ACHN (cell line): ENCODE measurements at places on chromosomes 5 and 9.

GRCh38 chr9:37906312-37907239 lies 2.6 kb upstream of the SLC25A51 start:
- no peak for DNase-seq

DNA sequence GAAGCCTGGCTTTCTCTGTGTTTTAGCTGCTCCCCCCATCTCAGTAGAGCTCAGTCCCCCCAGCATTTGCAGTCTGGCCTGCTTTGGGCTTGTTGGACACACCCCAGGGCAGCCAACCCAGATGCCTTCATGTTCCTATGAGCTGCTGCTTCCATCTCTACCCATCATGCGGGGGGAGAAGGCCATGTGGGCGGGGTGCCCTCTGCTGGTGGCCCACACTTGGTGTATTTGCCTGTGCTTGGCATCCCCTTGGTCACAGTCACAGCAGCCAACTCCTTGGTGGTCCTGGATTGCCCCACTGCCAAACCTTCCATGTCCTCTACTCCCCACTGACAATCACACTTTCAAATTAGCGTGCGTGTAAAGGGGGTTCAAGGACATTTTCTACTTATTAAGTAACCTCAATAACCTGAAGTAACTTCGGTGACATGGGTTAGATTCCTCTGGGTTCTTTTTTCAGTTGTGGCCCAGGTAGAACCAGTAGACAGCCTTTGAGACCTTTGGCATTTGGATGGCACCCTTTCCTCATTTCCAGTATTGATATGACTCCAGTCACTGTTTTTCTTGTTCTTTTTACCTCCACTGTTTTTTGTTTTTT lies 42.8 kb downstream of the SNX30 start:
- DNase-seq, result peak; percentile 70

DNA sequence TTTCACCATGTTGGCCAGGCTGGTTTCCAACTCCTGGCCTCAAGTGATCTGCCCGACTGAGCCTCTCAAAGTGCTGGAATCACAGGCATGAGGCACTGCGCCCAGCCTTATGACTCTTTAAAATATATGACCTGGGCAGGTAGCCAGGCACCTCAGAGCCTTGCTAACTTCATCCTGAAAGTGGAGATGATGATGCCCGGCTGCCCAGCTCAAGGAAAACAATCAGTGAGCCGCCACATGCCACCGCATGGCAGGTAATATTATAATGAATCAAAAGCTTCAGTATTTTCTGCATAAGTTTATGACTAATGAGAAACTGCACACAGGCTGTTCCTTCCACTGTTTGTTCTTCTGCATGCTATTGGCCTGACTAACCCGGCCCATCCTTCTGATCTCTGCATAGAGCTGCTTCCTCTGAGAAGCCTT lies 30.4 kb upstream of the DMRT1 start:
- DNase-seq, result peak; percentile 15

- no peak for DNase-seq
These were observed 102.3 kb upstream of the GRIN3A start for GRCh38 chr9:101840694-101841188.

DNA sequence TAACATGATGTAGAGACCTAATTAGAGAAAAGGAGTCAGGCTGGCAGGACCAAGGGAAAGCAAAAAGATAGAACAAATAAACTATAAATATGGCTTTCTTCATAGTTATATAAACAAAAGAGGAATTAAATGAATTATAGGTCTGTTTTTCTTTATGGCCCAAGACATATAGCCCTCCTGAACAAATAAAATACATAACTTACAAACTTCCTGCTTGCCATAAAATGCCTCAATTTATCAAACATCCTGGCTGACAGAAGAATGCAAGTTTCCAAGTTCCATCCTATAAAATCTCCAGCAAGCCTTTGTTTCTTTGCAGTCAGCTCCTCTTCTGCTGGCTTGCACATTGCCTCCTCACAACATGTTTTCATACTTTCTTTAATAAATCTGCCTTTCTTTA lies 31.3 kb upstream of the IRGM start:
- no peak for DNase-seq

GRCh38 chr9:119523508-119523907 lies 154.3 kb upstream of the BRINP1 start:
- no peak for DNase-seq

DNA sequence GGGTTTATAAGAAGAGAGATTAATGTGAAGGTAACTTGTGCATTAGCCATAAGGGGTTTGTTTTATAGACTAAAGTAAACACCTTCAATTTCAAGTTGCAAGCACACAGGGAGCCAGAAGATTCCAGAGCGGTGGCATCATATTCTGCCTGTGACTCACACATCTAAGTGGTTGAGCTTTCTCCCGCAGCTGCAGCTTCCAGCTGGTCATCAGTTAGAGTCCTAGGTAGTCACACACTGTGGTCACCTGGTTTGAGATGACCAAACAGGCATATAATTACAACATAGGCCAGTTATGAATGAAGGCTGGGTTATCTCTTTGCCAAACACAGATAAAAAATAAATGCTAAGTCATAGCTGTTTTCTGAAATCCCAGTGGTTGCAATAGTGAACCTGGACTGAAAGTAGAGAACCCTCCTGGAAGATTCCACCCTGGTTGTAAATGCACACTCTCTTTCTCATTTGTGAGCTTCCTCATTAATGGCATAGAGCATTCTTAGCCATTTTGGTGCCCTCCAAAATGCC lies 171.3 kb downstream of the GDNF start:
- DNase-seq, result peak; percentile 96

- no peak for DNase-seq
These were observed 430.9 kb downstream of the CHSY3 start for GRCh38 chr5:130335117-130335516.

- DNase-seq, result peak; percentile 38
These were observed 106.2 kb downstream of the CMYA5 start for GRCh38 chr5:79795764-79796398.

GRCh38 chr5:14983666-14984441 lies 112.3 kb upstream of the ANKH start:
- no peak for DNase-seq

DNA sequence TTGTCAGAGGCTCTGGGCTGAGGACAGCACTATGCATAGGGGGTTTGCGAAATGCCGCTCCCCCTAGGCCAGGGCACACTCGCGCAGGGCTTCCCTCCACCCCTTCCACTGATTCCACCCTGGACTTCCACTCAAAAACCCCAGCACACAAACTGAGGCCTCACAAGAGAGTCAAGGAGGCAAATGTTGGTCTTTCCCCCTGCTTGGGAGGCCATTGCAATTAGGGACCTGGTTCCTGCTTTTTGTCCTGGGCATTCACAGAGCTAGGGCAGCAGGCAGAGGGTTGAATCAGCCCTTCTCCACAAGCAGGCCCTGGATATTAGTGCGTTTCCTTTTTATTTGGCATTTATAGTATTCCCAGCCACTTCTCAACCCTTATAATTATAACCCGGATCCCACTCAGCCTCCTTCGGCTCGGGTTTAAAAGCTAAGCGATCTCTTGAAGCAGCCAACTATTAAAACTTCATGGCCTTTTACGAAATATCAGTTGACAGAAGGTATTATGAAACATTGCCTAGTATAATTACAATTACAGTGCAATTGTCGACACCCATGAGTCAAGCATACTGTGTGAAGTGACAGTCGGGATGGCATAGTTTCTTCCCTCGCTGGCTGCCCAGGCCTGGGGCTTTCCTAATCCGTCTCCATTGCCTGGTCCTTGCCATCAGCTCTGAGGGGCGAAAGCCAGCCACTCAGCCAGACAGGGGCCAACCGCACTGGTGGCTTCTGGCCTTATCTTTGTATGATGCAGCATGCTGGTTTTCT lies 285.5 kb upstream of the MAP3K1 start:
- DNase-seq, result no peak

GRCh38 chr9:15927161-15927560 lies 374.3 kb downstream of the CCDC171 start:
- DNase-seq, result no peak

DNA sequence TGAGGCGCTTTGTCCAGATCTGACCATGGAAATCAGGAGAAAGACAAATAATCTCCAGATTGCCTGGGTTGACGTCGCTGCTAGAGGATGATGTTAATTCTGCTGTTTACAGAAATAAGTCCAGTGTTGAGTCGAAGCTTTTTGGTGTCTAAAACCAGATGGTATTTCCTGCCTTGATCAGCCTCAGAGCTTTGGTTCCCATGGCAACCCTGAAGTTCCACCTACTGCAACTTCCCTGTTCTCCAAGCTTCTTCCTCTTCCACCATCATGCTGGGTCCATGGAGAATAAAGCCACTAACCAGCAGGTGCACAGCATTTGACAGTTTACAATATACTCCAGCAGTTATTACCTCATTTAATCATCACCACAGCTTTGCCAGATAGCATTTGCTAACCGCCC lies 18.0 kb upstream of the GABBR2 start:
- no peak for DNase-seq

GRCh38 chr5:142610176-142611001 lies 75.5 kb downstream of the FGF1 start:
- DNase-seq, result no peak

GRCh38 chr9:118331622-118332045 lies 627.4 kb downstream of the TLR4 start:
- peak; percentile 93 for DNase-seq

DNA sequence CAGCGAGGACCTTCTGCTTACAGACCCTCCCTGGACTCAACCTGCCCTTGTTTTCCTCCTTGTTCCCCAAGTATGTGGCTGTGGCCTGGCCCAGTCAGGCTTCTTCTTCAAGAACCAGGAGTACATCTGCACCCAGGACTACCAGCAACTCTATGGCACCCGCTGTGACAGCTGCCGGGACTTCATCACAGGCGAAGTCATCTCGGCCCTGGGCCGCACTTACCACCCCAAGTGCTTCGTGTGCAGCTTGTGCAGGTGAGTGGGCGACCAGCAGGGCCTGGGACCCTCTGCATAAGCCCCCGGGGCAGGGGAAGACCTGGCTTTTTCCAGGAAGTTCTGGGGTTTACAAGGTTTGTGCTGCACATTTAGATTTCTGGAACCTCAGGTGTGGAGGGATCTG lies 56.9 kb downstream of the ABLIM3 start:
- no peak for DNase-seq

DNA sequence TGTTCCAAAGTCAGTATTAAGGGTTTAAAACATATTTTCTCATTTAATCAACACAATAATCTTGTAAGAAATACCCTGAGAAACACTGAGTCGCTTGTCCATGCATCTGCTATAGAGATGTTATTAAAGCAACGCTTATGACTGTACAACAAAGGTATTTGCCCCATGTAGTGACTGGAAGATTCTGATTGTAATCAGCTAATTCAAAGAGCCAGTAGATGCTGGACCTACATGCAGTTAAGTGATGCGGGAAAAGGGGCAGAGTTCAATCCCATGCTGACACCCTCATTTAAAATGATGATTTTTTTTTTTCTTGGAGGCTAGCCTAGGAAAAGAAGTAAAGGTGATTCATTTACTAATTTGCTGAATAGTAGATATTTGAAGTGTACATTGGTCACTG lies 149.3 kb upstream of the MTAP start:
- DNase-seq, result no peak

- DNase-seq, result peak; percentile 57
These were observed 141.5 kb downstream of the GABRG2 start for GRCh38 chr5:162209005-162209605.

GRCh38 chr5:74418261-74418660 lies 222.3 kb downstream of the ENC1 start:
- no peak for DNase-seq

- DNase-seq, result no peak
These were observed at the start of gene SUSD3 for GRCh38 chr9:93058355-93059010. Gene SUSD3 (plus strand): TSS chr9:93058701. CDS start chr9:93058743, 42 bp downstream.

GRCh38 chr5:11851416-11851815 lies 52.8 kb downstream of the CTNND2 start:
- no peak for DNase-seq

GRCh38 chr5:136030252-136030651 lies 1.5 kb downstream of the TGFBI start:
- no peak for DNase-seq

DNA sequence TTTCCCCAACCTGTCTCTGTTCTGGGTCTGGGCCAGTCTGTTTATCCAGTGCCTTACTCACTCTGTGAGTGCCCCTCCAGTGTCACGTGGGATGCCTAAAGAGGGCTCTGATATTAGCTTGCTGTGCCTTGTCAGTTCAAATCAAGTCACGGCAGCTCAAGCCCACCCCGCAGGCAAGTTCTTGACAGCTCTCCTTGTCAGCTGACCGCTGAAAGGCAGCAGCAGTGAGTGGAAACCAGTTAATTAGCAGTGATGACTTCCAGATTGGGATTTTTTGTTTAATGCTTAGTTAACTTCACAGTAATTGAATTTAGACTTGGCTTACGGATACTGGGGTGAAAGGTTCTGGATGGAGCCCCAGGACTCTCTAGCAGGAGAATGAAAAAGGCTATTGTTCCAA lies 210.1 kb downstream of the PSAT1 start:
- DNase-seq, result no peak

DNA sequence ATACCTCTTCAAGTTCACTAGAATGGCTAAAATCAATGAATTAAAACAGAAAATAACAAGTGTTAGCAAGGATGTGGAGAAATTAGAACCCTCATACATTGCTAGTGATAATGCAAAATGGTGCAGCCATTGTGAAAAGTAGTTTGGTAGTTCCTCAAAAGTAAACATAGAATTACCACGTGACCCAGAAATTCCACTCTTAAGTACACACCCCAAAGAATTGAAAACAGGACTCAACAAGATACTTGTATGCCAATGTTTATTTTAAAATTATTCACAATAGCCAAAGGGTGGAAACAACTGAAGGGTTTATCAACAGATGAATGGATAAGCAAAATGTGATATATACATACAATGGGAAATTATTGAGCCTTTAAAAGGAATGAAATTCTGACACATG lies 70.3 kb downstream of the BARX1 start:
- no peak for DNase-seq

- DNase-seq, result no peak
These were observed 27.0 kb downstream of the AQP7 start for GRCh38 chr9:33375238-33375840.

DNA sequence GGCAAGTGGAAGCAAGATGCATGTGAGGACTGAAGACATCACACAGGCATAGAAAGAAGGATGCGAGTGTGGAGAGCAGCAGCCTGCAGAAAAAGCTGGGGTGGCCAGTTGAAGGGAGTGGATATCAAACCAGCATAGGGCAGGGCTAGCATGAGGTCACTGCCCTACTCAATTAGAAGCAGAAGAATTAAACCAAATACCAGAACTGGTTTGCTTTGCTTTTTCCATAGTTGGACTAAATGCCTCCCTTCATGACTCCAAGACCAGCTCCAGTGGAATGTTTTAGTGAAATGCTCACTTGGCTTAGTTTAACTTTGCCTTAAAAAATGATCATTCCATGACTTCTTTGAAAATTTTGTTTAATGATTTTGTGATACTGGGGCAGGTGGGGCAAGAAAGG lies 45.8 kb downstream of the TMEM167A start:
- no peak for DNase-seq

GRCh38 chr5:34655354-34655991 lies 655 bp upstream of the RAI14 start:
- peak; percentile 68 for DNase-seq

DNA sequence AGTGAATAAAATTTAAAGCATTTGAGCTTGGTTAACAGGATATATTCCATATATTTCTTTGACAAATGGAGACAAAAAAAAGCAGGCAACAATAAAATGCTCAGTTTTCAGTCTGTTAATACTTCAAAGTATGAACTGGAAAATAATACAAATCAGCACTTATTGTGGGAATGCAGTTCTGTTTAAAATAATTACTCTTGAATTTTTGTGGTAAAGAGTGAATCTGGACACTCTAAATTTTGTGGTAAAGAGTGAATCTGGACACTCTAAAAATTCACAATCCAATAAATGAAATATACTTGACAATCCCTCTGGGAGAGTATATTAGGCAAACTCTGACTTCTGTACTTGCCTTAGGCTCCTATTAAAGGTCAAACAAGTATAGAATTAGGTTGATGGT lies 141.9 kb upstream of the RASA1 start:
- DNase-seq, result no peak

- no peak for DNase-seq
These were observed 89.7 kb upstream of the CDKN2B start for GRCh38 chr9:22098643-22099332.
